Esophagus muscularis mucosa (tissue), 4 donors: ENCODE measurements at places on chromosomes 12 and 14. TPM values are rescaled to one million over a fixed set of nuclear protein-coding genes. Genes with fewer than 3 reads are reported as not detected.

DNA sequence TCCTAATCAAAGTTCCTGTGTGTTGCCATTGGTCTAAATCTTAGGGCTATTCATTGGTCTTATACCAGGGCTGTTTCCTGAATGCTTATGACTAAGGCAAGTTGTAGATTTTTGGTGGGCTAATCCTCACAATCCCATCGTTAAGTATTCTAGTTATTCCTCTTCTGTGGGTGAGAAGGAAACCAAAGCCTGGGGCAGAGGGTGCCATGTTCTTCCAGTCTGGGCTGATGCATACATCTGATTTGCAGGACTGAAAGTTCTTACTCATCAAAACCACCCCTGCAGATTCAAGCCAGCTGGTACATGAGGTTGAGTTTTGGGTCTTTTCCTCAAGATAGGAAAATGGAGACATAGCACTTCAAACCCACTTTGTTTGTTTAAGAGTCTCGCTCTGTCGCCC is 25.7 kb downstream of the PPP1CC start:
- no peak for DNase-seq
- H3K36me3 ChIP-seq: peaks cover 9% of the 10 kb centered on the region
- H3K27ac ChIP-seq: no peak overlapping the region
- H3K4me1 ChIP-seq: no peaks in the 10 kb centered on the region
- H3K4me3 ChIP-seq: no peak overlapping the region

DNA sequence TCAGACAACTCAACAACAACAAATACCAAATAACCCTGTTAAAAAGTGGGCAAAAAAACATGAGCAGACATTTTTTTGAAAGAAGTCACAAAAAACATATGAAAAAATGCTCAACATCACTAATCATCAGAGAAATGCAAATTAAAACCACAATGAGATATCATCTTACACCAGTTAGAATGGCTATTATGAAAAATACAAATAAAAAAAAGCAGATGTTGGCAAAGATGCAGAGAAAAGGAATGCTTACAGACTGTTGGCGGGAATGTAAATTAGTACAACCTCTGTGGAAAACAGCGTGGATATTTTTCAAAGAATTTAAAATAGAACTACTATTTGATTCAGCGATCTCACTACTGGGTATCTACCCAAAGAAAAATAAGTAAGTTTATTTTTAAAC is 114.0 kb downstream of the SLC38A4 start:
- DNase-seq: no peak
- H3K27me3 ChIP-seq: no peaks in the 10 kb centered on the region
- no peaks in the 10 kb centered on the region for H3K36me3 ChIP-seq

The LRTM2 gene
- total RNA-seq: 0.17 TPM

The DPF3 gene
- total RNA-seq: 0.78 TPM

DNA sequence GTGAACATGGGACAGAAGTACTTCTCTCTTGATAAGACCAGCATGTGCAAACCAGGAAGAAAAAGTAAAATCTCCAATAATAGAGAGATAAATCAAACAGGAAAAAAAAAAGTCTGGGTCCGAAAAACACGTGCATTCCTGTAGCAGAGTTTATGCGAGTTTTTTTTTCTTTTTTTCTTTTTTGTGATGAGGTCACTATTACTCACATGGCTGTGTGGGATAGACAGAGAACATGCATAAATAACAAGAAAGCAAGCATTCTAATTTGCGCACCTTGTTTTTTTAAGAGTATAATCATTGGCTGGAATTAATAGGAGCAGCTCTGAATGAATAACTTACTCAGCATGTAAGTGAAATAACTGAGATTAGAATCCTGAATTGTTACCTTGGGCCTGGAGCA is 91.9 kb upstream of the CPM start:
- no peak overlapping the region for H3K4me3 ChIP-seq
- DNase-seq: no peak
- no peaks in the 10 kb centered on the region for H3K36me3 ChIP-seq
- no peak overlapping the region for H3K27ac ChIP-seq

The FLVCR2 gene
- total RNA-seq: 6.8 TPM

DNA sequence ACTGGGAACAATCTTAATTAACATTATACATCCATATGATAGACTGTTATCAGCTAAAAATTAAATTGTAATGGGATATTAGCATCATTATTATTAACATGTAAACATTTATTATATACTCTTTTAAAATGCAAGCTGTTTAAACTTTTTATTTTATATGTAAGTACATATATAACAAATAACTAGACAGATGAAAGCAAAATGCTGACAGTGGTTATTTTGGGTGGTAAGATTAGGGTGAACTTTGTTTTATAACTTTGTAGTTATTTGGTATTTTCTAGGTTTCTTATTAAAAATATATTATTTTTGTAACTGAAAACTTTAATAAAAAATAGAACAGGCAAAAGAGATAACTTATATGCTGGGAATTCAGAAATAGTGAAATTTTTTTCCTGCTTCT is 62.6 kb upstream of the KIF21A start:
- DNase-seq: no peak
- H3K4me1 ChIP-seq: no peaks in the 10 kb centered on the region
- no peak overlapping the region for H3K27ac ChIP-seq
